EL (cell line): ENCODE measurements at places on chromosomes 16 and 17.

- peak; percentile 4 for DNase-seq
These were observed 13.0 kb downstream of the PCTP start for GRCh38 chr17:55763856-55764255.

- no peak for DNase-seq
These were observed 77.4 kb upstream of the MAF start for GRCh38 chr16:79677799-79678530.

- peak; percentile 19 for DNase-seq
These were observed 3.7 kb upstream of the TMEM231 start for GRCh38 chr16:75559564-75560372.

DNA sequence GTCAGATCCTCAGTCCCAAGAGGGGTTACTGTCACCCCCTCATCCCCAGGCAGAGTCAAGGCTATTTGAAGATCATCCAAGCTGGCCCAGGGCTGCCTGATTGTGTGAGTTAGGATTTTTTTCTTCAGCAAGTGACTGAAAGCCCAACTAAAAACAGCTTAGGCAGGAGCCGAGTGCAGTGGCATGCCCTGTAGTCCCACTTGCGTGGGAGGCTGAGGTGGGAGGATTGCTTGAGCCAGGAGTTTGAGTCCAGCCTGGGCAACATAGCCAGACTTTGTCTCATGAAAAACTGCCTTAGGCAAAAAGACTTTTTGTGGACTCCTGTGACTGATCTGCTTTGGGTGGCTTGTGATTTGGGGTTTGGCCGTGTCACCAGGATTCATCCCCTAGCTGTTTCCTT lies 19.9 kb downstream of the PGS1 start:
- DNase-seq, result no peak

- DNase-seq, result no peak
These were observed 92.0 kb downstream of the WSCD1 start for GRCh38 chr17:6162216-6162615.

GRCh38 chr17:78231991-78232858 lies 794 bp downstream of the TMEM235 start:
- DNase-seq, result no peak

- no peak for DNase-seq
These were observed 11.4 kb downstream of the ARSG start for GRCh38 chr17:68302666-68303065.

DNA sequence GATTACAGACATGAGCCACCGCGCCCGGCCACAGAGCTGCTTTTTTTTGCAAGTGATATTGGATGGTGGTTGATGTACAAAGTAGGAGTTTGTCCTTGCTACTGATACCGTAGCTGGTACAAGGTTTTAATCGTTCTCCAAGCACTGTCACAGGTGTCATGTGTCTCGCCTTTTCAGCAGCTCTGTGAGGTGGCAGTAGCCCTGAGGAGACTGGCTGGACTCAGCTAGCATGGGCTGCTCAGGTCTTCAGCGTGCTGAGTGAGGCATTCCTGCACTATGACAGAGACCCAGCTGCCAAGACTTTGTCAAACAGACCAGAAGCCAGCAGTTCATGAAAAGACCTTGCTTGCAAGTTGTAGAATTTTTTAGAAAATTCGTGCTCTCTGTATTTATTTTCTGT lies 7.2 kb downstream of the WWOX start:
- no peak for DNase-seq
